Gastroesophageal sphincter (tissue), 4 donors: ENCODE measurements at places on chromosomes 5 and 9.

DNA sequence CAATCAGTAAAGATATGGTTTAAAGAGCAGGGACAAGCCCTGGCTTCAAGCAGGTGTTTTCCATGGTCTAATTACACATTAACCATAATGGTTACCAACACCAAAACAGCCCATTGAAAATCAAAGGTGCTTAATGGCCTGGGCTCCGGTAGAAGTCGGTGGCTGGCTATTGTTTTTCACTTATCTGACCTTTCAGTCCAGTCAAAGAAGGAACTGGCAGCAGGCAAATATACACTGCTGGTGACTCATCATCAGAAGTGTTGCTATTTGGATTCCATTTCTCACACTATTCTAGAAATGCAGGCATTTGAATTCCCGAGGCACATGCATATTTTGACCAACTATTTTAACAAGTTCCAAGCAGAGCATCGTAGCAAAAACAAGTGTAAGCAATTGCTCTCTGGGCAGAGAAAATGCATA lies 26.3 kb upstream of the GABRP start:
- peak; percentile 62 for ATAC-seq

GRCh38 chr5:157431544-157432200 lies 28.3 kb upstream of the NIPAL4 start:
- ATAC-seq = peak; percentile 74

- ATAC-seq = no peak
Measured at GRCh38 chr9:28031521-28032267, 458.4 kb upstream of the C9orf72 start.

GRCh38 chr9:103661663-103662062 lies 432.4 kb upstream of the SMC2 start:
- ATAC-seq = no peak

DNA sequence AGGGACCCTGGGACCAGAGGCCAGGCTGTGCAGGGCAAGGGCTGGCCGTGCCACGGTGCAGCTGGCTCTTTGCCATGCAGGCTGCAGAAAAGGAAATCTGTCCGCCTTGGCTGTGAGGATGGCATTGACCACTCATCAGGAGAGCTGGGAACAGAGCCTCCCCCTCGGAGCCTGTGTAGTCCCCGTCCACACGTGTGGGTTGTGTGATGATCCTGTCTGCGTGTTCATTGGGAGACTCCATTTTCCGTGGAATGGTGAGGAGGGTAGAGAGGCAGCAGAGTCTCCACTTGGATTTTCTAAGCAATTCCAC lies 47.7 kb downstream of the EHMT1 start:
- ATAC-seq = no peak
